ENCODE measurements at places on chromosomes 2 and 18. TPM values are rescaled to one million over a fixed set of nuclear protein-coding genes. Genes with fewer than 3 reads are reported as not detected.

DNA sequence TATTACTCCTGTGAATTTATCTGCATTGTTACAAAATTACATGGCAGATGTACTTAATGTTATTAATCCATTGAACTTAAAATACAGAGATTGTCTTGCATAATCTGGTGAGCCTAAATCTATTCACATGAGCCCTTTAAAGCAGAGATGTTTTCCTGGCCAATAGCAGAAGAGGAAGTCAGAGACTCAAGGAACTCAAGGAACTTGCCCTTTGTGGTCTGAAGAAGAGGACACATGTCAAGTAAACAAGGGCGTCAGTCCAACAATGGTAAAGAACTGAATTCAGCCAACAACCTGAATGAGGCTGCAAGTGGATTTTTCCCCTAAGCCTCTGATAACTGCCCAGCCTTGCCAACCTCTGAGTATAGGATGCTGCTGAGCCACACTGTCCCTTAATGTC is 356.3 kb upstream of the PKDCC start:
- H3K4me3 ChIP-seq: no peak overlapping the region
- H3K36me3 ChIP-seq: no peaks in the 10 kb centered on the region
- no peak for DNase-seq
- H3K27ac ChIP-seq: no peak overlapping the region

GRCh38 chr2:37282746-37283145 is 41.9 kb downstream of the PRKD3 start:
- H3K27ac ChIP-seq: no peak overlapping the region
- H3K4me1 ChIP-seq: no peaks in the 10 kb centered on the region
- no peak for DNase-seq
- peaks cover 12% of the 10 kb centered on the region for H3K36me3 ChIP-seq

DNA sequence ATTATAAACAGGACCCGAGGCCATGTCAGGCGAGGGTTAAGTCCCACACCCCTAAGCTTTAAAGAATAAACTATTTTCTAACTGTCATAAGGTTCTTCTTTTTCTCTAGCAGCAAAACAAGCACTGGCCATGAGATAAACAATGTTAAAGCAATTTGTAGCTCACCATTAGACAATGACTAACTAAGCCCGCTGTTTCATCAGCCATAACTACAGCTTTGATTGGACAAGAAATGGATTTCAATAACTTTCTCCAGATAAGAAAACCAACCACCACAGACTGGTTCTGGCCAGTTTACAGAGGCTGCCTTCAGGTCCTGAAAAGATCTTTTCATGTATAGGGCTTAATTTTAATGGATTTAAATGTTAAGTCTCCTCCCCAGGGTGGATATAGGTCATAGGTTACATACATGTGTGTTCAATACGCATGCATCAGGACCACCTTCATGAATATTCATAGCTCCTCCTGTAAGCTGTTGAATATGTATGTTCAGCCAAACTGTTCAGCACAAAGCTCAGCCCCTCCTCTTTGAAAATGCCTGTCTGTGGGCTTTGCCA is 108.7 kb upstream of the RAB6C start:
- no peak for DNase-seq
- H3K36me3 ChIP-seq: no peaks in the 10 kb centered on the region
- H3K27me3 ChIP-seq: no peaks in the 10 kb centered on the region
- no peaks in the 10 kb centered on the region for H3K4me1 ChIP-seq

- H3K27me3 ChIP-seq: peaks cover 4% of the 10 kb centered on the region
- H3K4me3 ChIP-seq: no peak overlapping the region
- H3K36me3 ChIP-seq: no peaks in the 10 kb centered on the region
- H3K4me1 ChIP-seq: no peaks in the 10 kb centered on the region
- H3K27ac ChIP-seq: no peak overlapping the region
Measured at GRCh38 chr2:43841949-43842865, 3.4 kb downstream of the ABCG8 start.

DNA sequence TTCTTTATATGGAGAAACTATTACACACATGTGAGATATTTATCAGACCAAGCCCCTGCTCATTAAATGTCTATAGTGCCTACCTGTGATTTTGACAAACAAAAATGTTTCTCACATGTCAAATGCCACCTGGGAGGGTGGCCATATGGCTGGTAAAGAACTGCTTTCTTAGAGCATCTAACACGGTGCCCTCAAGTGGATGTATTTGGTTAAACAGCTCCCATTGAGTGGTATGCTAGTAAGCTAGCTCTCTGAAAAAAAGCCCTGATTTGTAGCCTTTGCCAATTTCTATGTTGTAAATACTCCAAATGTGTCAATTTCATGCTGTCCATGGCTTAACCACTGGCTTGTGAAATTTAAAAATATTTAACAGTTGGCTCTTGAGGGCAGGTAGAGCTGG is 94.6 kb downstream of the PMAIP1 start:
- DNase-seq: no peak
- no peak overlapping the region for H3K4me3 ChIP-seq
- peaks cover 21% of the 10 kb centered on the region for H3K27me3 ChIP-seq
- H3K36me3 ChIP-seq: no peaks in the 10 kb centered on the region

DNA sequence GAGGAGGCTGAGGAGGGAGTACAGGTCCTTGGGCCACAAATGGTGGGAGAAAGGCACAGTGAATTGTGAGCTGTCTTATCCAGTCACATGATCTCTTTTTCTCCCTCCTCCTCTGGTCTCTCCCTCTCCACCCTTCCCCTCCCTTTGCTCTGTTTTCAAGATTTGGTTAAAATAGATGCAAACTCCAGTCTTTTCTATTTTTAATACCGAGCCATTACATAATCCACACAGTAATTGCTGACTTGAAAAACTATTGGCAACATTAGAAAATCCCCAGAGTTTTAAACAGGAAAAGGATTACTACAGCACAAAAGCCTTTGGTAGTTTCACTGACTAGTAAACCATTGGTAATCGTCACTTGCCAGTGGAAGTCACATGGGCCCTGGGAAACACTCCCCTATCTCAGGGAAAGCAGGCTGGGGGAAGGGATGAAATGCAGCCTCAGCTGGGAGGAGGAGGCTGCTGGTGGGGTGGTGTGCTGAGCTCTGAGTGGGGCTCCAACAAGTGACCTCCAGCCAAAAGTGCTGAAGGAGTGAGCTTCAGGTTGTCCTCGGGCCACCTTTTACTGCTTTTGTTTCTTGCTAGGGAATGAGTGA is 57.4 kb upstream of the PCBP1 start:
- no peak overlapping the region for H3K27ac ChIP-seq
- H3K4me3 ChIP-seq: no peak overlapping the region
- H3K4me1 ChIP-seq: peaks cover 4% of the 10 kb centered on the region
- H3K27me3 ChIP-seq: no peaks in the 10 kb centered on the region
- DNase-seq: no peak

GRCh38 chr2:17804358-17804757 is 11.9 kb upstream of the MSGN1 start:
- no peak overlapping the region for H3K4me3 ChIP-seq
- no peak overlapping the region for H3K27ac ChIP-seq
- no peaks in the 10 kb centered on the region for H3K36me3 ChIP-seq
- no peaks in the 10 kb centered on the region for H3K4me1 ChIP-seq
- no peak for DNase-seq

DNA sequence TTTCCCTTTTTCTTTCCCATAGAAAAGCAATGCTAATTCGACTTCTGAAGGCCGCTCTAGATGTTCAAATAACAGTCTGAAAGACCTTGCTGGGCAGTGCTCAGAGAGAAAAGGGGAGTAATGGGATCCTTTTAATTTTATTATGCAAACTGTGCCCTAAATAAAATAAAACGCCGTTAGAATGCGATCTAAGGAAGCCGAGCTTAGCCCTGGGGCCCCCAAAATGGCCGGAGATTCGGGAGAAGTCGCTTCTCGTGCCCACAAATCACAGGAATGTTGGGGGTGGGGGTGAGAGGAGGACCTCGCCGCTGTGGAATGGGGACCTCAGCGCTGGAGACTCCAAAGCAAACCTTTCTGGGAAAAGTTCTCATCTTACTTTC is 8.4 kb upstream of the POU3F3 start:
- no peak overlapping the region for H3K27ac ChIP-seq
- H3K4me1 ChIP-seq: peaks cover 11% of the 10 kb centered on the region
- DNase-seq: no peak
- H3K4me3 ChIP-seq: peak overlapping the region; percentile 29
- no peaks in the 10 kb centered on the region for H3K36me3 ChIP-seq

ASNSD1 gene
- 50.9 TPM for total RNA-seq

- no peak overlapping the region for H3K4me3 ChIP-seq
- H3K4me1 ChIP-seq: no peaks in the 10 kb centered on the region
- no peak overlapping the region for H3K27ac ChIP-seq
- H3K27me3 ChIP-seq: no peaks in the 10 kb centered on the region
- peaks cover 19% of the 10 kb centered on the region for H3K36me3 ChIP-seq
Measured at GRCh38 chr2:102764083-102764482, 2.3 kb downstream of the TMEM182 start.

GAL3ST2 gene
- total RNA-seq: 1.0 TPM

DNA sequence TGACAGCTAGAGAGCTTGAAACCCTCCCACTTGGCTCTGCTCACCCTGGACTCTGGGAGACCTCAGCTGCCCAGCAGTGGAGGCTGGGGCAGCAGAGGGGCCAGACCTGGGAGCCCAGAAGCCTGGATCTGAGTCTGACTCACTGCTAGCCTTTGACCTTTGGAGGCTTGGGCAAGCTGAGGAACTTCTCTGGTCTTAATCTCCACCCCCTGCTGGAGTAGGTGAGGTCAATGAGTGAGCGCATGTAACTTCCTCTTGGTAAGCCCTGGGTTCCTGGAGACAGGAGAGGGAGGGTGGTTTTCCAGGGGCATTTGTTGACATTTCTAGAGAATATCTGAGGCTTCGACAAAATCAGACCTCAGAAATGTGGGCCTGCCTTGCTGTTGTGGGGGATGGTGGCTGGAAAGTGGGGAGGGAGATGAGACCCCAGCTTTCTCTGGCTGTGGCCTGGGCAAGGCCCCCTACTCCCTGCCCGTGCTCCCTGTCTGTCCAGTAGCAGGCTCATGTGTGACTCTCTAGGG is 73.0 kb upstream of the YWHAQ start:
- H3K27ac ChIP-seq: peak overlapping the region; percentile 37
- H3K36me3 ChIP-seq: no peaks in the 10 kb centered on the region
- H3K4me1 ChIP-seq: peaks cover 46% of the 10 kb centered on the region
- H3K4me3 ChIP-seq: no peak overlapping the region

DES gene
- total RNA-seq: not detected

DNA sequence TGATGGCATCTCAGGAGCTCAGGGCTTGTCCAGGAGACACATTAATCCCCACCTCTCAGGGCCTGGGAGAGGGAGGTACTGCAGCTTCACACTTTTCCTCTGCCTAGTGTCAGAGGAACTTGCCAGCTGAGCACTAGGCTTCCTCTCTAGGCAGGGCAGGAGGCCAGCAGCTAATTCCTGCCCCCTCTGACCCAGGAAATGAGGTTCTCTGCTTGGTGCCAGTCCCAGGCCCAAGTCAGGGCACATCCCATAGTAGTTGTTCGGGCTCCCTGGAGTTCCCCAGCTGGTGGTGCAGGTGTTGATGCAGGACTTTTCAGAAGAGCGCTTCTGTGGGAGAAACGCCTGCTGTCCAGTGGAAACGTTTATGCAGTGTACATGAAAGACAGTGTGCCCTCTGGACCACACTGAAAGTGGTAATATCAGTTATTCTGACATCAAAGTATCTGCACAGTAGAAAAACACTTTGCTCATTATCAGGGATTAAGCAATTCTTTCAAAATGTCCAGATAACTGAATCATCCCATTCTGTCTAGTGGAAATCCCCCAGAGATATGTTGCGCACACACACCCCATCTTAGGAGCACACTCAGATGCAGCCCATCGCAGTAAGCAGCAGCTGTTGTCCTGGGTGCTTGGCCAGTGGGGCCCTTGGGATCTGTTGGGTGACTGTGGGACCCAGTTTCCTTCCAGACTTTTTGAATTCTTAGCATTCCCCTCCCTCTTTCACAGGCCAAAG is 17.8 kb upstream of the SCLY start:
- no peak overlapping the region for H3K4me3 ChIP-seq
- no peak for DNase-seq
- H3K27me3 ChIP-seq: no peaks in the 10 kb centered on the region
- peaks cover 3% of the 10 kb centered on the region for H3K4me1 ChIP-seq

DNA sequence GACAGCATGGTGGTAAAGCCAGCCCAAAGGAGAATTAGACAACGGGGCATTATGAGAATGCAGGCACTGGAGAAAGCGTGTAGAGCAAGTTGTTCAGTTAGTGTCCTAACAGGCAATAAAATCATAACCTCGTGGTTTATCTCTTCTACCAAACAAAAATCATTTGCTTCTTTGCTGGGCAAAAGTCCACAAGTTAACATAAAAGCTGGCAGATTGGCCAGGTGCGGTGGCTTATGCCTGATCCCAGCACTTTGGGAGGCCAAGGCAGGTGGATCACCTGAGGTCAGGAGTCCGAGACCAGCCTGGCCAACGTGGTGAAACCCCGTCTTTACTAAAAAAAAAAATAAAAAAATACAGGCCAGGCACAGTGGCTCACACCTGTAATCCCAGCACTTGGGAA is 364.1 kb downstream of the SETBP1 start:
- DNase-seq: no peak
- no peaks in the 10 kb centered on the region for H3K4me1 ChIP-seq
- peaks cover 2% of the 10 kb centered on the region for H3K27me3 ChIP-seq
- H3K36me3 ChIP-seq: no peaks in the 10 kb centered on the region
- no peak overlapping the region for H3K27ac ChIP-seq
- no peak overlapping the region for H3K4me3 ChIP-seq

KIAA2012 gene
- not detected for total RNA-seq

SETBP1 gene
- total RNA-seq: 6.6 TPM
